ENCODE measurements at places on chromosomes 6 and 20.

- DNase-seq: no peak
Measured at GRCh38 chr6:36933102-36933501, 21.4 kb upstream of the PI16 start.

DNA sequence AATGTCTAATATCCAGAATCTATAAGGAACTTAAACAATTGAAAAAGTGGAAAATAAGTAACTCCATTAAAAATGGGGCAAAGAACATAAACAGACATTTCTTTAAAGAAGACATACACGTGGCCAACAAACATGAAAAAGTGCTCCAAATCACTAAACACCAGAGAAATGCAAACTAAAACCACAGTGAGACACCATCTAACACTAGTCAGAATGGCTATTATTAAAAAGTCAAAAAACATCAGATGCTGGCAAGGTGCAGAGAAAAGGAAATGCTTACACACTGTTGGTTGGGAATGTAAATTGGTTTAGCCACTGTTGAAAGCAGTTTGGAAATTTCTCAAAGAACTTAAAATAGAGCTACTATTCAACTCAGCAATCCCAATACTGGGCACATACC is 169.2 kb upstream of the MANEA start:
- no peak for DNase-seq

DNA sequence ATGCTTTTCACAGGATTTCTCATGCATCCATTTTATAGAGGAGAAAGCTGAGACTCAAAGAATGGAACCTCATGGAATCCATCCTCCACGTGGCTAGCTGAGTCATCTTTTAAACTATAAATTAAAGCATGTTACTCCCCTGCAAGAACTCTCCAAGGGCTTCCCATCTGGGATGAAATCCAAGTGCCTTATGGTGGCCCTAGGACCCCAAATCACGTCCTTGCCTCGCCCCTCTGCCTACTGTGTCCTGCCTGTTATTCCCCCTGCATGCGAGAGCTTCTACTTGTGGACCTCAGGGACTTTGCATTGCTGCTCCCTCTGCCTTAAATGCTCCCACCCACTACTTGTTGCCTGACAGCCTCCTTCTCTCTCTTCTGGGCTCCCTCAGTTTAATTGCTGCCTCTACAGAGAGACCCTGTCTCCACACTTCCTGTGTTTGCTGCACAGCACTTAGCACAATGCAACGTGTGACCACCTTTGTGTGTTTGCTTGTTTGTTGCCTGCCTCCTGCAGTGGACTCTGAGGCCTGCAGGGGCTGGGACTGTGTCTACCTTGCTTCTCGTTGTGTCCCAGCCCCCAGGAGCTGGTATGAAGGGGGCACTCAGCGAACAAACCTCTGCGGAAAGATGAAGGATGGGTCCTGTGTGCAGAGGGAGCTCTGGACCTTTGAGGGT is 39.4 kb downstream of the TOX2 start:
- no peak for DNase-seq

- no peak for DNase-seq
Measured at GRCh38 chr6:41325446-41326066, 9.9 kb upstream of the NCR2 start.

- DNase-seq: no peak
Measured at GRCh38 chr20:22437354-22437753, 147.0 kb downstream of the FOXA2 start.

DNA sequence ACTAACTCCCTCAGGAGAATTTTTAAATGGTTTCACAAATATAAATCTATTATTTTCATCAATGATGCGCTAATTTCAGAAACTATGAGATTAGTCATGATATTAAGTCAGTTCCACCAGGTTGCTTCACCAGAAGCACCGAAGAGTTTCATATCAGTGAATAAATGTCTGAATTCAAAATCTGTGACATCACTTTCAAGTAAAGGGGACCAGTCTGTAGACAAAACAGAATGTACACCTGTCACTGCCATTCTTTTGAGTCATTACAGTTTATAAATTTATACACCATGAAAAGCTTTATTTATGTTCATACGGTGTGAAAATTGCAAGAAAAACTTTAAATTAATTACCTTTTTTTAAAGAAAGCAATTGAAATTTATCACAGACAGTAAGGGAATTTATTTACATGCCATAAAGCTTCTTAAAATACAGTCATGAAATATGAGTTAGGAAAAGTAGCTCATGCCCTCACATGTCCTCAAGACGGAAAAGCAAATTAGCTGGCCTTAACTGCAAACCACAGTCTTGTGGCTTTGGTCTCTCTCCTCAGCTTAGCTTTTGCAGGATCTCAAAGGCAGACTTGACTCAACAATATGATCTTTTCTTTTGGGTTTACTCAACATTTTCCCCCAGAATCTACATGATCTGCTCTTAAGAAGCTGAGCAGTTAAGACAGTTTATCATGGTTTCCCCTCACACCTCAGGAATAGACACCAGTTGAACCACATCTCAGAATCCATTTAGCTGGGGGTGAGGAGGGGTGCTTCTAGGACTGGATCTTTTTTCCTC is 177.7 kb upstream of the MCHR2 start:
- no peak for DNase-seq

- no peak for DNase-seq
Measured at GRCh38 chr6:159953091-159953601, 15.7 kb upstream of the IGF2R start.

GRCh38 chr6:35496841-35497570 is at the start of gene TEAD3:
Gene TEAD3 (minus strand): TSS chr6:35497079.
- DNase-seq: peak; percentile 69

DNA sequence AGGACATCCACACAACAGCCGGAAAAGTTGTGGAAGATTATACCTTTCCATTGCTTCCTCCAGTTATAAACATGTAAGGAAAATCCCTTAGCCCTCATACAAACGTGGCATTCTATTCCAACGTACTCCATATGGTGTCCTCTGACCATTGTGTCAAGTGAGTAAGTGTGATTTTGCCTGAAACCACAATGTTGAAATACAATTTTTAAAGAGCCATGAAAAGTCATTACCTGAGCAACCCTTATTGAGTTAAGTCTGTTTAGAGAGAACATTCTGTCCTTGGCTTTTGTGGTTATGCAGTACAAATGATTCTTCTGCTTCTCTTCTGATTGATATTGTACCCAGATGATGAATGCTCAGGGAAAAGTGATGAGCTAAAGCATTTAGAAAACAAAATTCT is 530.1 kb downstream of the HAO1 start:
- no peak for DNase-seq

- DNase-seq: no peak
Measured at GRCh38 chr20:44720621-44720996, 5.4 kb downstream of the CCN5 start.

Data from stimulated activated CD4-positive, alpha-beta T cell treated with anti-CD3 and anti-CD28 coated beads, Interleukin-15, amount 100 ng/mL, for 24 hours (primary cell).